Smooth muscle cell of the umbilical artery (primary cell): ENCODE measurements at places on chromosomes 4 and X. TPM values are rescaled to one million over a fixed set of nuclear protein-coding genes. Genes with fewer than 3 reads are reported as not detected.

Gene GASK1B
- total RNA-seq, result 103 and 160 TPM in 2 replicates

Gene ZNF630
- total RNA-seq, result 0.97 and 1.5 TPM in 2 replicates

Gene TMEM255A
- under 0.01 and 0.05 TPM in 2 replicates for total RNA-seq

Gene CCDC149
- total RNA-seq, result 6.8 and 12.6 TPM in 2 replicates

Gene FAM184B
- total RNA-seq, result 0.05 TPM in 1 of 2 replicates, not detected in the other

Gene IGBP1
- 55.0 and 81.1 TPM in 2 replicates for total RNA-seq

Gene NHSL2
- total RNA-seq, result 1.5 and 10.1 TPM in 2 replicates

Gene GALNT7
- 44.8 and 51.2 TPM in 2 replicates for total RNA-seq

Gene CT45A3
- total RNA-seq, result not detected in 2 replicates

Gene MAP3K15
- total RNA-seq, result under 0.01 and 0.14 TPM in 2 replicates

Gene FAM241A
- 0.59 and 0.65 TPM in 2 replicates for total RNA-seq
